ENCODE measurements at places on chromosomes 7 and 10.

DNA sequence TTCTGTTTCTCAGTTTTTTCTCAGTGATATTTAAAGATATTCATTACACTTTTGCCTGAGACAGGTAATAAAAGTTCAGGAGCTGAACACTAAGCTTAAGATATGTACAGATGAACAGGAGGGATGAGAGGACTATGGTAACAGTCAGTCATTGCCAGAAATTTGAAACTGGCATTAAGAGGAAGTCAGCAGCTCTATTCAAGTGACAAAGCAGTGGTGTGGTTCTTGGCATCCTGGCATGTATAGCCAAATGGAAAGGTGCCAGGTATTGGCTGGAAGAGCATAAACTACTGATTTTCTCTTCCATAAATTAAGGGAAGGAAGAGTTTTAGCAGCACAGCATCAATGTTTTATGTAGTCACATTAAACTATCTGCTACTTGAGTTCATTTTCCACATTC lies 22.7 kb downstream of the HOXA1 start:
- no peak for ATAC-seq

DNA sequence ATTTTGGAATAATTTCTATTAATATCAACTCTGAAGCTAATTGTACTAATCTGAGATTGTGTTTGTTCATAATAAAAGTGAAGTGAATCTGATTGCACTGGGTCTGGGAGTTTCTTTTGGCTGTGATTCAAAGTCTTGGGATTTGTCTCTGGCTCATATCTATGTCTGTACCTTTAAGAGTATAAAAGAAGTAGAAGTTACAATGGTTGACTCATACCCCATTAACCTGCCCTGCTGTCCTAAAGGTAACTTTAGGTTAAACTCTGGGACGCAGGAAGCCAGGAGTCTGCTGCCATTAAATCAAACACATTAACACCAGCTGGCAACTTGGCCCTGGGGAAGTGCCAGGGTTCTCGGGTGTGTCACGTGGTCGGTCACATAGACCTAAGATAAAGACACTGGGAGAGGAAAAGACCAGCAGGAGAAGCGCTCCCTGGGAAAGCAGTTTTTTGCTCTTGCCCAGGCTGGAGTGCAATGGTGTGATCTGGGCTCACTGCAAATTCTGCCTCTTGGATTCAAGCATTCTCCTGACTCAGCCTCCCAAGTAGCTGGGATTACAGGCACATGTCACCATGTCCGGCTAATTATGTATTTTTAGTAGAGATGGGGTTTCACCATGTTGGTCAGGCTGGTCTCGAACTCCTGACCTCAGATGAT lies 17.8 kb downstream of the SCD start:
- peak; percentile 94 for ATAC-seq

DNA sequence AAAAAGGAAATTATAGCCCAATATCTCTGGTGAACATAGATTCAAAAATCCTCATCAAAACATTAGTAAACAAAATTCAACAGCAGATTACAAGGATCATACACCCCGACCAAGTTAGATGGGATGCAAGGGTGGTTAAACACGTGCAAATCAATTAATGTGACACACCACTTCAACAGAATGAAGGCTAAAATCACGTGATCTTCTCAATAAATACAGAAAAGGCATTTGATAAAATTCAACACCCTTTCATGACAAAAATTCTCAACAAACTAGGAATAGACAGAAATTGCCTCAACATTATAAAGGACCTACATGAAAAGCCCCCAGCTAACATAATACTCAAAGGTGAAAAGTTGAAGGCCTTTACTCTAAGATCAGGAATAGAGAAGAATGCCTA lies 590.8 kb upstream of the FZD8 start:
- no peak for ATAC-seq

- ATAC-seq, result no peak
Measured at GRCh38 chr10:74977913-74978847, 133.3 kb upstream of the SAMD8 start.

- no peak for ATAC-seq
Measured at GRCh38 chr10:89869180-89869579, 167.8 kb downstream of the KIF20B start.

Data from SK-N-SH treated with all-trans-retinoic acid at 6 μM for 48 hours (cell line).